ENCODE measurements at places on chromosomes 2 and 18.
A peak's percentile ranks its signal among the peaks of the same experiment; 100 is the strongest.

DNA sequence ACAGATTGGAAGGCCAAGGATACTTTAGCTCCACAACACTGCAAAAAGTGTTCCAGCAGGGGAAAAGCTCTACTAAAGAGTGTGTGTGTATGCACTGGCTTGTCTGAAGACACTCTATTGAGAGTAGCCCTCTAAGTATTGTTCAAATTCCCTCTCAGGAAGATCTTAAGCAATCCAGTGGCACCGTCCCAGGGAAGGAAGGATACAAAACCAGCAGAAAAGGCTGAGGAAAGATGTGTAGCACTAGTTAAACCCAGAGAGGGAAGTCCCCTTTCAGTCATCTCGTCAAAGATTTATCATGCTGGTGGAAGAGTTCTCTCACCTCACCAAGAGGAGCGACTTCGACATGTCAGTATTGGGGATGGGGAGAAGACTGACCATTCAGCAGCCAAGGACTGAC is 50.5 kb downstream of the DHRS9 start:
- no peak overlapping the region for H3K27ac ChIP-seq
- no peaks in the 10 kb centered on the region for H3K36me3 ChIP-seq
- DNase-seq, result no peak
- H3K27me3 ChIP-seq, result no peaks in the 10 kb centered on the region
- no peaks in the 10 kb centered on the region for H3K4me1 ChIP-seq

- H3K4me3 ChIP-seq, result no peak overlapping the region
- H3K27me3 ChIP-seq, result no peaks in the 10 kb centered on the region
- no peaks in the 10 kb centered on the region for H3K36me3 ChIP-seq
- no peak overlapping the region for H3K27ac ChIP-seq
- H3K4me1 ChIP-seq, result no peaks in the 10 kb centered on the region
- no peak for DNase-seq
Measured at GRCh38 chr18:51999351-51999750, 340.6 kb upstream of the DCC start.

DNA sequence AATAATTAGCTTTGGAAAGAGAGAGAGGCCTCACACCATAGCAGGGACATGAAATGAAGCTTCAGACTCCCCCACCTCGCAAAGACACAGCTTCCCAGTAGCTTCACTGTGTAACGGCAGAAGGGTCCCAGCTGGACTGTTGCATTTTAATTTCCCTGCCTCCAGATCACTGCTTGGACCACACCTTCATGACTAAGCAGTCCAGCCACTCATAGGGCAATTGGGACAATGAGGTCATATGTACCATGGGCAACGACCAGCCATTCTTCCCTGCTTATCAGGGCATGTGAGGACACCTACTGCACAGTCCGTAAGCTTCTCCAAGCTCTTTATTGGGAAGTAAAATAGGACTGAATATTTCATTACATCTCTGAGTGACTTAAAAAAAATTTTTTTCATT is 183.0 kb downstream of the MREG start:
- peaks cover 4% of the 10 kb centered on the region for H3K4me1 ChIP-seq
- DNase-seq, result no peak
- H3K4me3 ChIP-seq, result no peak overlapping the region
- H3K36me3 ChIP-seq, result no peaks in the 10 kb centered on the region

DNA sequence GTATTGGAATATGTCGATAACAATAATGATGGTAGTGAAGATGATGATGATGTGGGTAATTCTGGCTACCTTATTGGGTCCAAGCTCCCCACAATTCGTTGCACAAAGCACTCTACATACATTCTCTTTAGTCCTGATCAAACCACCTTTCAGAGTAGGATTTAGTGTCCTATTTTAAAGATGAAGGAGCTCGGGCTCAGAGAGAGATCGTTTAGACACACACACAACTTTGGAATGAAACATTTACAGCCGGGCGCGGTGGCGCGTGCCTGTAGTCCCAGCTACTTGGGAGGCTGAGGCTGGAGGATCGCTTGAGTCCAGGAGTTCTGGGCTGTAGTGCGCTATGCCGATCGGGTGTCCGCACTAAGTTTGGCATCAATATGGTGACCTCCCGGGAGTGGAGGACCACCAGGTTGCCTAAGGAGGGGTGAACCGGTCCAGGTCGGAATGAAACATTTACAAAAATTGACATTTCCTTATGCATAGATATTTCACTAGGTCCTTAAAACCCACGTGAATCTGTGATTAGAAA is 50.7 kb downstream of the GREB1 start:
- H3K4me3 ChIP-seq, result no peak overlapping the region
- H3K27ac ChIP-seq, result no peak overlapping the region
- no peak for DNase-seq
- no peaks in the 10 kb centered on the region for H3K36me3 ChIP-seq
- H3K4me1 ChIP-seq, result peaks cover 8% of the 10 kb centered on the region

- no peak for DNase-seq
- H3K4me1 ChIP-seq, result no peaks in the 10 kb centered on the region
- no peaks in the 10 kb centered on the region for H3K36me3 ChIP-seq
Measured at GRCh38 chr2:145569108-145569507, 1049.2 kb upstream of the ZEB2 start.

- no peaks in the 10 kb centered on the region for H3K27me3 ChIP-seq
- peaks cover 97% of the 10 kb centered on the region for H3K36me3 ChIP-seq
- DNase-seq, result no peak
- no peak overlapping the region for H3K4me3 ChIP-seq
- no peaks in the 10 kb centered on the region for H3K4me1 ChIP-seq
Measured at GRCh38 chr2:216171011-216171410, 61.9 kb downstream of the XRCC5 start.

DNA sequence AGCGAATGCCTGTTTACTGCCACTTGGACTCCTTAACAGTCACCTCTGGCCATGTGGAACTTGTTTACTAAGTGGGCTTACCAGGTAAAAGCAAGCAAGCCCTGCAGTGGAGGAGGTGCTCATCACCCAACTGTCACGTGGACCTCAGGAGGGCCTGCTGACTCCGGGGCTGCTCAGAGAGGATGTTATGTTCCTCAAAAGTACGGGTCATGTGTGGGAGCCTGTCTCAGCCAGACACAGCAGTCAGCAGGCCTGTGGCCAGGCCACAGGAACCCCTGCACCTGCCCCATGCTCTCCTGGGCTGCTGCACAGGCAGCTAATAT is 36.2 kb downstream of the AMER3 start:
- no peak for DNase-seq
- H3K36me3 ChIP-seq, result no peaks in the 10 kb centered on the region
- H3K4me1 ChIP-seq, result no peaks in the 10 kb centered on the region
- no peak overlapping the region for H3K4me3 ChIP-seq

DNA sequence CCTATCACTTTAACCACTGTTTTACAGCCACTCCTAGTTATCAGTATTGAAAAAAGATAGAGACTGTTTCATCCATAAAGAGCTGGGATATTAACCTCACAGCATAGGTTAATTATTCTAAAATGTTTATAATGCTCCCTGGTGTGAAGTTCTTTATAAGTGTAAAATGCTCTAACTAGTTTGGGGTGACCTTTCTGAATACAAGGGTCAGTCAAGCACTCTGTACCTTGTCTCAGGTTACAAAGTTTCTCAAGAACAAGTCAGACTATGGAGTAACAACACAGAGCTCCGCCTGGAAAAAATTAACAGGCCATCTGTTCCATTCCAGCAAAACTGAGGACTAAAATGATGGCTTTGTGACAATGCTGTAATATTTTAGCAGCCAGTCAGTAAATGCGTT is 107.4 kb downstream of the NOL4 start:
- no peak for DNase-seq
- H3K27ac ChIP-seq, result no peak overlapping the region
- H3K4me1 ChIP-seq, result no peaks in the 10 kb centered on the region

GRCh38 chr2:28567061-28567471 is 71.2 kb downstream of the PLB1 start:
- no peak for DNase-seq
- peaks cover 14% of the 10 kb centered on the region for H3K4me1 ChIP-seq
- no peaks in the 10 kb centered on the region for H3K36me3 ChIP-seq
- peak overlapping the region; percentile 66 for H3K4me3 ChIP-seq
- no peaks in the 10 kb centered on the region for H3K27me3 ChIP-seq

GRCh38 chr2:10028988-10029874 is 14.1 kb upstream of the KLF11 start:
- peaks cover 27% of the 10 kb centered on the region for H3K4me1 ChIP-seq
- no peaks in the 10 kb centered on the region for H3K27me3 ChIP-seq
- no peak for DNase-seq
- H3K4me3 ChIP-seq, result peak overlapping the region; percentile 40
- peak overlapping the region; percentile 71 for H3K27ac ChIP-seq

DNA sequence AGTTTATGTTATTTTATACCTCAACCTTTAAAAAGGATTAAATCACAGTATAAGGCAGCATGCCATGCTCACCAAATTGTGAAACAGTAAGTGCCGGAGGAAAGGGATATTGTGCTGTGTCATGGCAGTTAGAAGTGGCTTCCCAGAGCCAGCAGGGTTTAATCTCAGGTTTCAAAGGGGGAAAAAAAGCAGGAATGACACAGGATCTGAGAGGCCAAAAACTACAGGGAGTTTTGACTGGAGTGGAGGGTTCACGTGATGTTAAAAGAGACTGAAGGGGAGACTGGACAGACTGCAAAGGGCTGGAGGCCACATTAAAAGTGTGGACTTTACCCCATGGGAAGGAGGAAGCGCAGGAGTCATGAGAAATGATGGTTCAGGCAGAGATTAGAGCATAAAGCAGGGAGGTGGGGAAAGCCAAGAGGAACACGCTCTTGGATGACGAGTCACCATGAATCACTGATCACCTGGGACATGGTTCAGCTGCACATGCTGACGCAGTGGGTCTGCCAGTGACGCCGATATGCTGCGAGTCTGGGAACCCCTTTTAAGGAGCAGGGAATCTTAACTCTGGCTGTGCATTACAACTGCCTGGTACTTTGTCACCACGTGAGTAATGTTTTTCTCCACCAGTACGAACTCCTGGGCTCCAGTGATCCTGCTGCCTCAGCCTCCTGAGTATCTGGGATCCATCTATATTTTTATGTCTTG is 6.1 kb downstream of the CHMP1B start:
- H3K27me3 ChIP-seq, result no peaks in the 10 kb centered on the region
- no peaks in the 10 kb centered on the region for H3K36me3 ChIP-seq
- peak overlapping the region; percentile 46 for H3K27ac ChIP-seq
- H3K4me3 ChIP-seq, result no peak overlapping the region
- no peak for DNase-seq
- peaks cover 14% of the 10 kb centered on the region for H3K4me1 ChIP-seq

- H3K27me3 ChIP-seq, result no peaks in the 10 kb centered on the region
- H3K4me1 ChIP-seq, result no peaks in the 10 kb centered on the region
- no peak for DNase-seq
- no peak overlapping the region for H3K27ac ChIP-seq
- H3K36me3 ChIP-seq, result no peaks in the 10 kb centered on the region
- H3K4me3 ChIP-seq, result no peak overlapping the region
Measured at GRCh38 chr2:166653185-166653813, 159.2 kb upstream of the SCN7A start.

GRCh38 chr18:39841482-39842365 is 2113.3 kb upstream of the PIK3C3 start:
- peak overlapping the region; percentile 12 for H3K27ac ChIP-seq
- H3K27me3 ChIP-seq, result no peaks in the 10 kb centered on the region
- peaks cover 15% of the 10 kb centered on the region for H3K4me1 ChIP-seq
- peak overlapping the region; percentile 40 for H3K4me3 ChIP-seq

DNA sequence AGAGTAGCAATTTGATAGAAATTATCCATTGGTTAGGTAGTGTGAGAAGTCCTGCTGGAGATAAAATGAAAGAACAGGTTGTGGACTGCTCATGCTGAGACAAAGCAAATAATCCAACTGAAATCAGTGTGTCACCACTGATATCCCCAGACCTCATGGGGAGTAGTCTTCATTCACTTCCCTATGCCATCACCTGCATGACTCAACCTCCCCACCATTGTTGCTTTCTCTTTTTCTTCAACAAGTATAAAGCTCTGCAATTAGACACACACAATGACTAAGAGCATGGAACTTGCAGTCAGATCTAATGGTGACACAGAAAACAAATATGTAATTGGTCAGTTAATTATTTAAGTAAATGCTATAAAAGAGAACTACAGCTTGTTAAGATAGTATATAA is 475.3 kb downstream of the RIT2 start:
- H3K4me3 ChIP-seq, result no peak overlapping the region
- no peaks in the 10 kb centered on the region for H3K4me1 ChIP-seq
- DNase-seq, result no peak
- H3K27ac ChIP-seq, result no peak overlapping the region

- peaks cover 20% of the 10 kb centered on the region for H3K4me1 ChIP-seq
- no peaks in the 10 kb centered on the region for H3K36me3 ChIP-seq
- peak overlapping the region; percentile 80 for H3K4me3 ChIP-seq
- H3K27me3 ChIP-seq, result no peaks in the 10 kb centered on the region
- peak overlapping the region; percentile 87 for H3K27ac ChIP-seq
Measured at GRCh38 chr2:241149675-241149924, 328 bp upstream of the PASK start.

DNA sequence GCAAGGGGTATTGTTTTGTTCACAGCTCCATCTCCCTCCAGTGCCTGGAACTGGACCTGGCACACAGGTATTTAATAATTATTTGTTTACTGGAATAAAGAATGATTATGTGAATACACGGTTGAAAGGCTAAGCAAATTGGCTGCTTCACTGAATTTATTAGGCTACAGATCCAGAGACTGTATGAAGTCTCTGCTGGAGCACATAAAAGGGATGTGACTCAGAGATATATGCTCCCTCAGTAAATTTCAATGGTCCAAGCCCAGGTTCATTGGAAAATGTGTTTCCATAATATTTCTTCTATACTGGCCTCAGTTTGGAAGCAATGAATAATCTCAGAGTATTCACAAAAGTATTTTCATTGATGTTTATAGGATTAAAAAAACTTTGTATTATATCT is 121.5 kb upstream of the SCN1A start:
- H3K27me3 ChIP-seq, result no peaks in the 10 kb centered on the region
- H3K36me3 ChIP-seq, result no peaks in the 10 kb centered on the region
- DNase-seq, result no peak
- H3K4me3 ChIP-seq, result no peak overlapping the region
- H3K4me1 ChIP-seq, result no peaks in the 10 kb centered on the region

- no peak overlapping the region for H3K27ac ChIP-seq
- DNase-seq, result no peak
- H3K27me3 ChIP-seq, result no peaks in the 10 kb centered on the region
- no peak overlapping the region for H3K4me3 ChIP-seq
- H3K4me1 ChIP-seq, result peaks cover 52% of the 10 kb centered on the region
Measured at GRCh38 chr2:97749581-97749980, 36.2 kb downstream of the ZAP70 start.

DNA sequence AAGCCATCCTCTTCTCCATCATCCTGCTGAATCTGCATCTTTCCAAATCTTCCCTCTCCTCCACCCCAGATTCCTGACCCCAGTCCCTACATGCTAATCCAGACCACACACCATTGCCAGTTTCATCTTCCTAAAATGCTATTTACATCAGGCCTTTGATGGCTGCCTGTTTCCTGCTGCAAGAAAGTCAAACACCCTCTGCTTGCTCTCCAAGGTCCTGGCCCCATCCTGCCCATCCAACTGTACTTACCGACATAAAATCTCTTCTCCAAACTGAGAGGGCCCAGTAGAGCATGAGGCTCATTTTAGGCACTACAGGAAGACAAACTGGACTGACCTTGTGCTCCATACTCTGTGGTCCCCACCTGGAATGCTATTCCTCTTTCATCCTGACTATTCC is 19.0 kb downstream of the ALK start:
- DNase-seq, result no peak
- no peak overlapping the region for H3K27ac ChIP-seq

All from esophagus squamous epithelium (tissue), 5 donors.